ENCODE measurements at places on chromosomes 12 and 14.

- no peak for DNase-seq
Observed at GRCh38 chr12:126447346-126447745, 1382.1 kb downstream of the AACS start.

GRCh38 chr14:103099081-103099732, 4.7 kb downstream of the EXOC3L4 start:
- no peak for DNase-seq

DNA sequence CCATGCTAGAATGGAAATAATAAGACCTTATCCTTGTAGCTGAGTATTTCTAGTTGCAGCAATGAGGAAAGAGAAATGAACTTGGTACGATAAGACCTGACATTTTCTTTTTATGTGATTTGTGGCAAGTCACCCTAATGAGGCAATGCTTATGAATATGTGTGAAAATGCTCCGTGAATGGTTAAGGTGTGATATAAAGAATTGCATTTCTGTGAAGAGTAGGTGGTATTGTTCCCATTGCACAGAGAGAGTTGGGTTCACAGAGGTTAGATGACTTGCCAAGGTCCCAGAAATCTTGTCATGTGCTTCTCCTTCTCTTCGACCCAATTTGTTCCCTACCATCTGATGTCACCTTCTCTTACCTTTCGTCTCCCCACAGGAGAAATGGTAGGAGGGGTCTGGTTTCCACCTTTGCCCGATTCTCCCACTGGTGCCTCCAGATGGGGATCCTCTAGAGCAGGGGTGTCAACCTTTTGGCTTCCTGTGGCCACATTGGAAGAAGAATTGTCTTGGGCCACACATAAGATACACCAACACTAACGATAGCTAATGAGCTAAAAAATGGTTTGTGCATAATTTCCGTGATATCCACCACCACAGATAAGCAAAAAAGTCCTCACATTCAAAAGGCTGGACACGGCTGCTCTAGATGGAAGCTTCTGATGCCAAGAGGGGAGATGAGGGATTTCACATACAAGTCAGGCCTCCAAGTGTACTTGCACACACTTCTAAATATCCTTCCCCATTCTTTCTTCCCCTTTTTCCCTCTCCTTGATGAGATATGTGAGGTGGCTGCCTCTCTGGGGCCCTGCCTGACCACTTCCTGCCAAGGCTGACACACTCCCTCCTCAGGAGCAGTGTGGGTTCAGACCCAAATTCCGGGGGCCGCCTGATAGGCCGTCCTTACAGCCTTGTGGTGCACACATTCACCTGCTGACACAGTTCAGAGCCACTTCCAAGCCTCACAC, 96.1 kb downstream of the PLXNC1 start:
- peak; percentile 19 for DNase-seq

GRCh38 chr14:105878125-105878524, 351.7 kb downstream of the TMEM121 start:
- DNase-seq = no peak

- DNase-seq = no peak
Observed at GRCh38 chr14:86321151-86321550, 791.2 kb downstream of the FLRT2 start.
